Activated CD4-positive, alpha-beta T cell treated with anti-CD3 and anti-CD28 coated beads for 1 hour (primary cell): ENCODE measurements at places on chromosomes 3 and 15.

DNA sequence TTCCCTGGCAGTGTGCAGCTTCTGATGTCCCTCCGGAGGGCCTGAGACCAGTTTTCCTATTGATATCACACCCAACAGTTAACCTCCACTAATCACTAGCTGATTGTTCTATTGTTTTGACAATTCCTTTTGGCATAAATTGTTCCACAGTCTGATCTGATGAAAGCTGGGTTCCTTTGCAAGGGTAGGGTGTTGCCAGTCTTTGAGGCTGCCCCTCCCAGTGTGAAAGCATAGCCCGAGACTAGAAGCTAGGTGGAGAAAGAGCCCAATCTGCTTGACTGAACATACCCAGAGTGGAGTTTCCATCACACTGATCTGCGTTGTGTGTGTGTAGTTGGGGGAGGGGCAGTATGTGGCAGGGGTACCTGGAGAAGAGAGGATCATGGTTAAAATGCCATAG lies 10.3 kb upstream of the PRICKLE2 start:
- no peak for DNase-seq

DNA sequence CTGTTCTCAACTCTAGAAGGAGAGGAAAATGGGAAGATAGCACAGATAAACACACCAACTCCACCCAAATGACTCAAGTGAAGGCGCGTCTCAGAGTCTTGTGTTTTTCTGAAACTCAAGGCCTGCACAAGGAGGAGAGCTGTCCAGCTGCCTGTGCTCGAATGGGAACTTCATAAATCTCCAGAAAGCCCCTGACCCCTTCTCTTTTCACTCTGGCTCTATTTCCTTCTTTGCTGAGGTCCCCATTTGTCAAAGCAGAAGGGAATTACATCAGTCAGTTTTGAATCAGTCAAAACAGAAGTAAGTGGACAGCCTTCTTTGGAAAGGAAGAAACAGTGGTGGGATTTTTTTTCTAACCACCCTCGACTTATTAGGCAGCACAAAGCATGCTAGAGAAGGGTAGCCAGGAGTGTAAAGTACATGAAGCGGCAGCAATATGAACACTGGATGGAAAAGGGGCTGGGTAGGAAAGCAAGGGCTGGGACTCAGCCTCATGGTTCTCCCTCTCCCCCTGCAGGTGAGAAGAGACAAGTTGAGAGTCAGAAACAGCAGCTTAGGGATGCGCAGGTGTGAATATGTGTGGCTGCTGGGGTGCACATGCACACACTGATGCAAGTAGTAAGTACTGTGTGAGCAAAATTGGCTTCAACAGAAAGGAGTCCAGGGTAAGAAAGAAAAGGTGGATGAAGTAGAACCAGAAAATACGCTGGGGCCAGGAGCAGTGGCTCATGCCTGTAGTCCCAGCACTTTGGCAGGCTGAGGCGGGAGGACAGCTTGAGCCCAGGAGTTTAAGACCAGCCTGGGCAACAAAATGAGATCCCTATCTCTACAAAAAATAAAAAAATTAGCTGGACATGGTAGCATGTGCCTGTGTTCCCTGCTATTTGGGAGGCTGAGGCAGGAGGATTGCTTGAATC lies 36.6 kb upstream of the MAGEF1 start:
- no peak for DNase-seq

DNA sequence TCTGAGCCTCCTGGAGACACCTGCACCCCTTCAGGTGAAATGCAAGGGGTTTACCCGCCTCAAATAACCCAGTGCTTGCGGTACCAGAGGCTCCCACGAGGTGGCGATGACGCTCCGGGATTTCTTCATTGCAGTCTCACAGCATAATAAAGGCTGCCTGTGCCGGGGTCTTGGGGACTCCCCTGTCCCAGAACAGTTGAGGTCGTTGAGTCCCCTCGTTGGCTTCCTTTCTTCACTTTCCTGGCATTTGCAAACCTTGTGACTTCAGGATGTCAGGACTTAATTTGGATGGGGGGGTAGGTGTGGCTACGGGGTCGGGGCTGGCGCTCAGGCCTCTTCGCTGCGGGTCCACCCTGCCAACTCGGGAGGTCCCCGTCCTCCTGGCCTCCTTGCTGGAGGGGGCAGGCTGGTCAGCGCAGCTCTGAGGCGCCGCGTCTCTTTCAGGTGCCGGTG lies 1.3 kb downstream of the GNAT1 start:
- peak; percentile 76 for DNase-seq

DNA sequence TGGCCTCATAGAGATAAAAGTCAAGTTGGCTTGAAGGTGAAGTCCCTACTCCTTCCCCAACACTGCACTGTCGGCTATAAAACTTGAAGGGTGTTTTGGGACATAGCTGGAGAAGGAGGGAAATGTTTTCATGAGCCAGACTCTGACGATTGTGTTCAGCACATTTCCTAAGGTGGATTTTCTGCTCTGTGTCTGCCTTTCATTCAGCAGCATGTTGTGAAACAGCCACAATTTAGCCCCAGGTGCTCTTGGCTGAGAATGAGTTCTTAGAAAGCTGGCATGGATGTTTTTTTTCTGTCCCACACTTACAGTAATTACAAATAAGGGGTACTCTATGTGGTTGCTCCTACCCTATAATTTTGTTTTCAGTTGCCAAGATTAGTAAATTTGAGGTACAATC lies 492.4 kb downstream of the MCTP2 start:
- no peak for DNase-seq

DNA sequence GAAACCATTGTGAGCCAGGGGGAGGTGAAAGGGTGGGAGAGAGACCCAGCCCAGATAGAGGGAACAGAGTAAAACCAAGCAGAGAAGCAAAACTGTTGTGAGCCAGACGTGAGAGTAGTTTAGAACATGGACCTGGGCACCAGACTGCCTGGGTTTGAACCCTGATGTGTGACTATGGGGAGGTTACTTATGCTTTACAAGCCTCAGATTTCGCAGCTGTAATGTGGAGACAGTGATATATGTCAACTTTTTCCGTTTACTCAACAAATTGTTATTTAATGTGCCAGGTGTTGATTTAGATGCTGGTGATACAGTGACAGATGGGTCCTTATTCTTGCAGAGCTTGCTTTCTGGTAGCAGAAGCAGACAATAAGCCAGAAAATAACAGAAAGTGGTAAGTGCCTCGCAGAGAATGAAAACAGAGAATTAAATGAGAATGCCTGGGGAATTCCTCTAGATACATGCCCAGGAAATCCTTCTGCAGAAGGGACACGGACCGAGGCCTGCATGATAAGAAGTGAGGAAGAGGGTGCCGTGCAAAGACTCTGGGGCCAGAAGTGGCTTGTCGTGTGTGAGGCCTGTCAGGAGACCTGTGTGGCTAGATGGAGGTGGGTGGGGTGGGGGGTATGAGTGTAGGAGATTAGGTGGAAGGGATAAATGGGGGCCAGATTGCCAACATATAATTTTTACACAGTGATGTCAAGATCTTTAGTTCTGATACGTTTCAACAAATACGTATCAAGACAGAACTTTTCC lies 15.0 kb downstream of the KAT2B start:
- DNase-seq, result no peak

DNA sequence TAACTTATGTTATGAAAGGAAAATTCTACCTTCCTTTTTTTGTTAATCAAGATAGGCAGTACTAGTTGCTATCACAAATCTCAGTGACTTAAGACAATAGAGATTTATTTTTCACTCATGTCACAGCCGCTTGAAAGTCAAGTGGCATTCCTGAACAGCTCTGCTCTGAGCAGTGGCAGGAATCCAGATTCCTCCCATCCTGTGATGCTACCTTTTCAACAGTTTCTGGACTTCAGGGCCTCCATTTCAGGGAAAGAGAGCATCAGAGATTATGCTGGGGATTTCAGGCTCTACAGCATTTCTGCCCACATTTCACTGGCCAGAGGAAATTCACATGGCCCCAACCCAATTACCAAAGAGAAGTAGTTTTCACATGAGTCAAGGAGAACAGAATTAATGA lies 83.4 kb downstream of the IL1RAP start:
- DNase-seq, result no peak

GRCh38 chr3:160210799-160211221 lies 14.4 kb upstream of the C3orf80 start:
- no peak for DNase-seq

DNA sequence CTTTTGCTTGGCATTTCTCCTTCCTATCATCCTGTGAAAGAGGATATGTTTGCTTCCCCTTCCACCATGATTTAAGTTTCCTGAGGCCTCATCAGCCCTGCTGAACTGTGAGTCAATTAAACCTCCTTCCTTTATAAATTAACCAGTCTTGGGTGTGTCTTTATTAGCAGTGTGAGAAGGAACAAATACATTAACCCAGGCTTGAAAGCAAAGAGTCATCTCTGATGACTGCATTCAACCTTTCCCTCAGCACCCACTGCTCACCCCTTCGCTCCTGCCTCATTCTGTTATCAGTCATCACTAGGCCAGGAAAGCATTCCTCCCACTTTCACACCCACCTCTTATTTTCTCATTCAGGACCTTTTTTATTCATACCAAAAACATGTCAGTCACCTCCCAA lies 59.6 kb upstream of the CASR start:
- no peak for DNase-seq

- DNase-seq, result no peak
These were observed 459.5 kb downstream of the FOXP1 start for GRCh38 chr3:71124048-71124447.

GRCh38 chr3:71227270-71227661 lies 356.3 kb downstream of the FOXP1 start:
- DNase-seq, result no peak

DNA sequence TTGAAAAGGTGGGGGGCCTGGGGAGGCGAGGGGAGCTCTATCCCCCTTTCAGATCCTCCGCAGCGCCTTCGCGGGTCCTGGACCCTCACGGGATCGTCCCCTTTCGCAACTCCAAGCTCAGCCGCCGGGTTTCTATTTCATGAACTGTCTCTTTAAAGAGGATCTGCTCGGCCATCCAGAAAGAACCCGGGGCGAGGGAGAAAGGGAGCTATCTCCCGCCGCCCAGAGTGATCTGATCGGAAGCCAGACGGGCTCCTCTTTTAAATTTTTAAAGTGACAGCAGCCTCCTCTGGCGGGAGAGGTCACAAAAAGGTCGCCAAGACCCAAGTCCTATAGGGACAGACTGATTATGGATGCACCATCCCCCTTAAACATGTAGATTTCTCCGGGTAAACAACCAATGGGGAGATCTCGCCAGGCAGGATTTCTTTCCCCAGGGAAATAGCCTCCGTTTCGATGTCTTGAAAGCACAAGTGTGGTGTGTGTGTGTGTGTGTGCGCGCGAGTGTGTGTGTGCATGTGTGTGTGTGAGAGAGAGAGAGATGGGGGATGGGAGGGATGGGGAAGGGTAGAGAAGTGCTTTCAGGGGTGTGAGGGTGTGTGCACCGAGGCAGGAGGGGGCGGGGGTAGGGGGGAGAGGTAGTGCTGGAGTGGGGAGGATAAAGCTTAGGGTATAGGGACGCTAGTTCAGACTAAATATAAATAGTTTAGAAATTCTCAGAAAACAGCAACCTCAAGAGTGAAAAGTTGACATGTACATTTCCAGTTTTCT lies 516.1 kb downstream of the MECOM start:
- DNase-seq, result no peak

DNA sequence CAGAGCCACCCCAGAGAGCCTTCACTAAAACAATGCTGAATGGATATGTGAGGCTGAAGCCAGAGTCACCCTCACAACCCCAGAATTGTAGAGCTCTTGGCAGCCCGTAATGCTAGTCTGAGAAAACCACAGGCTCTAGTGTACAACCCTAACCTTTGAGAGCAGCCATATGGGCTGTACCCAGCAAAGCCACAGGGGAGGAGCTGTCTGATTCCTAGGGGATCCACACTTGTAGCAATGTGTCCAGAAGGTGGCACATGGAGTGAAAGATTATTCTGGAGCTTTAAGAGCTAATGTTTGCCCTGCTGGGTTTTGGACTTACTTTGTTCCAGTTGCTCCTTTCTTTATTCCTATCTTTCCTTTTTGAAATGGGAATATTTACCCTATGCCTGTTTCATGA lies 626.8 kb downstream of the GRM7 start:
- no peak for DNase-seq

- no peak for DNase-seq
These were observed 43.0 kb downstream of the BCL2L10 start for GRCh38 chr15:52069559-52069958.

- no peak for DNase-seq
These were observed 30.1 kb upstream of the CFAP20DC start for GRCh38 chr3:59079962-59080361.

GRCh38 chr3:107025961-107026360 lies 351.3 kb upstream of the CCDC54 start:
- no peak for DNase-seq

GRCh38 chr3:120559242-120560061 lies 36.7 kb upstream of the NDUFB4 start:
- DNase-seq, result no peak

DNA sequence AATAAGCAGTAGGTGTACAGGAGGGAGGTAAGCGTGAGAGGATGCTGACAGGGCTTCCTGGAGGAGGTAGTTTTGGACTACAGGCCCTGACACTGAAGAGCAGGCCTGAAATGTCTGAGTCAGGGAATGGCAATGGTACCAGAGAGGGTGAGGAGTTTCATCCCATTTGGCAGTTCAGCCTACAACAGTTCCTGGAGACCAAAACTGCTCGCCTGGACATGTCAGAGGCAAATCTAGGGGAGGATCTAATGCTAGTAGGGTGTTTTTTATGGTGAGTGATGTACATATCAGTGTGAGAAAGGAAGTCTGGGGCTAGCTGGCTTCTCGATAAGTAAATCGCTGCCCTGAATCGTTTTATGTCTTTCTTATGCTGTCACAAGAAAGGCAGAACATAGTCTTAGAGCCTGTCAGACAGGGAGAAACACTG lies 13.8 kb upstream of the TNFSF10 start:
- no peak for DNase-seq

DNA sequence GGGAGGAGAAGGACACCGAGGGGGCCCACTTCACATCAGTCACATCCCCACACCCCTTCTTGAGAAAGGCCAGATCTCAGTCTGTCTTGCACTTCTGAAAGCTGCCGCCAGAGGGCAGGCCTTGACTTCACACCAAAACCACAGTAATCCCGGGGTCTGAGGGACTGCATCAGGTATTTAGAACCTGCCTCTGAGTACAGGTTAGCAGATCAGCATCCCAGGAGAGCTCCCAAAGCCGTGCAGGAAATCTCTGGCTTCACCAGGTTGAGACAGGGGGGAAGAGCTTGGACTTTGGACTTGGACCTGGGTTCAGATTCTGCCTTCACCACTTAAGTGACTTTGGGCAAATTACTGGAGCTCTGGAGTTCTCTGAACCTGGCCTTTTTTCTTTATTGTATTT lies 50.3 kb downstream of the LHFPL4 start:
- DNase-seq, result peak; percentile 45

- DNase-seq, result no peak
These were observed 22.6 kb upstream of the C3orf70 start for GRCh38 chr3:185175370-185175987.

DNA sequence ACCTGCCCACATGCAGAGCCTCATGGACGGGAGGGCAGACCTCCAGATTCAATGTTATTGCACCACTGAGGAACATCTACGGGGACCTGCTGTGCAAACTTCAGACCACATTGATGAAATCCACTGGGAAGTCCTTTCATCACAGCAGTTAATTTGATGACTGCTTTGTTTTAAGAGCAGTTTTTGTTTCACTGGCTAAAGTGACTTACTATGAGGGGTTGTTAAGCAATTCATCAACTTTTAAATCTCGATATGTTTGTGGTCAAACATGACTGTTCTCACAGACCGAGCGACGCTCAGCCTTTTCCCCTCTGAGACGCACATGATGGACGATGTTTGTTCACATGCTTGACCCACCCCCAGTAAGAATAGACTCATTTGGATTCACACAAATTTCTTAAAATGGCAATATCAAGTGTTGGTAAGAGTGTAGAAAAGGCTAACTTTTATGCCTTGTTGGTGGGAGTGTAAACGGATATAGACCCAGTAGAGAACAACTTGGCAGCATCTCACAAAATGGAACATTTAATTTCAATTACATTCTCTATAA lies 35.9 kb upstream of the IREB2 start:
- no peak for DNase-seq

GRCh38 chr3:60696428-60697125 lies 554.7 kb downstream of the FHIT start:
- no peak for DNase-seq
